Glutamatergic neuron (in vitro differentiated cells): ENCODE measurements at places on chromosomes 6 and 20. TPM values are rescaled to one million over a fixed set of nuclear protein-coding genes. Genes with fewer than 3 reads are reported as not detected.

The HLA-G gene
- total RNA-seq: not detected

The ENPP5 gene
- 1.2 TPM for total RNA-seq

The RCAN2 gene
- total RNA-seq: 21.6 TPM

The CGA gene
- total RNA-seq: not detected

The SLPI gene
- total RNA-seq: not detected

The KHDC1 gene
- total RNA-seq: 5.8 TPM

The SPDEF gene
- total RNA-seq: not detected

The VGLL2 gene
- not detected for total RNA-seq

The EYS gene
- 13.2 TPM for total RNA-seq

The PACRG gene
- not detected for total RNA-seq

DNA sequence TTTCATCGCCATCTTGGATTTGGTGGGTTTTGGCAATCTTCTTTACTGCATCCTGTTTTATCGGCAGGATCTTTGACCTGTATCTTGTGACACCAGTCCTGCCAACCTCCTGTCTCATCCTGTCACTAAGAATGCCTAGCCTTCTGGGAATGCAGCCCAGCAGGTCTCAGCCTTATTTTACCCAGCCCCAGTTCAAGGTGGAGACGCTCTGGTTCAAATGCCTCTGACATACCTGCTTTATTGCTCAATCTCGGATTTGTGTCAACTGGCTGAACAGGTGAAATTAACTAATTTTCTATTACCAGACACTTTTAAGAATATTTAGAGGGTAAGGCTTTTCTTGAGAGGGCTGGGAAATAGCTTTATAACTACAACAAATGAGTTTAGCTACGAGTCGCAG, 102.5 kb downstream of the SASH1 start:
- no peak overlapping the region for H3K27ac ChIP-seq
- DNase-seq: no peak
- no peaks in the 10 kb centered on the region for H3K4me1 ChIP-seq
- no peak overlapping the region for H3K4me3 ChIP-seq
- no peaks in the 10 kb centered on the region for H3K27me3 ChIP-seq

DNA sequence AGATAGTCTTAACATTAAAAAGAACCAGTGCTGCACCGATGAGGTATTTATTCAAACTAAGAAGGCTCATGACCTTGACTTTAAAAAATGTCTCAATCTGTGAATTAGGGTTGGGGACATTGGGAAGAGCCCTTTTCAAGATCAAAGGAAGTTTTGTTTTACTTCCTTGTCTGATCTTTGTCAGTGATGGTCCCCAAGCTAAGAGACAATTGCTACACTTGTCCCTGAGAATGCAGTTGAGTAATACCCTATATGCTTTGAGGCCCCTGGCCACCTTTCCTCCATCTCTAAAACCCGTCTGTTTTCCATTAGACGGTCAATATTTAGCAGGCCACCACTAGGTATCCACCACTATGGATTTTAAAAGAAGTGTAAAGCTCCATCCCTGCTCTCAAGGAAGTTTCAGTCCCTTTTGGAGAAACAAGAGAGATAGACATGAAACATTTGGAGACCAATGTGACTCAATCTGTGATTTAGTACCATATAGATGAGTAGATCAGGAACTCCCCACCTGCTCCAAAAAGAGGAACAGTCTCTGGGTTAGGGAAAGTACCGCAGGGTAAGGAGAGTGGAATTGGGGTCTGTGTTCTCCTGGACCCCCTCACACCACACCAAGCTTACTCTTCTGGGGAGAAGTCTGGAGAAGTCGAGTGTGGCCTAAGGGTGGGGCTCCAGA, 99.1 kb upstream of the ISM1 start:
- no peaks in the 10 kb centered on the region for H3K36me3 ChIP-seq
- DNase-seq: no peak
- peaks cover 10% of the 10 kb centered on the region for H3K4me1 ChIP-seq
- H3K27me3 ChIP-seq: no peaks in the 10 kb centered on the region

GRCh38 chr6:152368751-152369624, 268.2 kb downstream of the SYNE1 start:
- no peaks in the 10 kb centered on the region for H3K36me3 ChIP-seq
- peak overlapping the region; percentile 89 for H3K27ac ChIP-seq
- peak overlapping the region; percentile 8 for H3K4me3 ChIP-seq
- peaks cover 3% of the 10 kb centered on the region for H3K27me3 ChIP-seq
- DNase-seq: no peak

DNA sequence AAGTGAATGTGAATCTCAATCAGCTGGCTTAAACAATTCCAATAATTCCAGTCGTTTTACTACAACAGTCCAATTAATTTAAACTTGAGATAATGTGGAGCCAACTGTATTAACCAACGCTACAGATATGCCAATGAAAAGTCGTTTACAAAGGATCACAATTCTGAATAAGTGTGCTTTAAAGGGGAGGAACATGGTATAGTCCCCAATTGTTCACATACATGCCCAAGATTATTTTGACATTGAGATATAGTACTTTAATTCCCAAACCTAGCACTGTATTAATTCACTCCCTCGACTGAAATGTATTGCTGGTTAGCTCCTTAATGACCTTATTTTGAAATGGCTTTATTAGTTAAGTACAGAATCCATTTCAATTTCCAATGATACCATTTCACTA, 2.5 kb downstream of the AKIRIN2 start:
- H3K4me3 ChIP-seq: peak overlapping the region; percentile 94
- DNase-seq: no peak
- H3K36me3 ChIP-seq: no peaks in the 10 kb centered on the region

GRCh38 chr20:24647713-24648112, 178.3 kb downstream of the SYNDIG1 start:
- H3K4me3 ChIP-seq: no peak overlapping the region
- peaks cover 6% of the 10 kb centered on the region for H3K27me3 ChIP-seq
- no peak for DNase-seq
- peaks cover 2% of the 10 kb centered on the region for H3K4me1 ChIP-seq
- no peaks in the 10 kb centered on the region for H3K36me3 ChIP-seq
- no peak overlapping the region for H3K27ac ChIP-seq

DNA sequence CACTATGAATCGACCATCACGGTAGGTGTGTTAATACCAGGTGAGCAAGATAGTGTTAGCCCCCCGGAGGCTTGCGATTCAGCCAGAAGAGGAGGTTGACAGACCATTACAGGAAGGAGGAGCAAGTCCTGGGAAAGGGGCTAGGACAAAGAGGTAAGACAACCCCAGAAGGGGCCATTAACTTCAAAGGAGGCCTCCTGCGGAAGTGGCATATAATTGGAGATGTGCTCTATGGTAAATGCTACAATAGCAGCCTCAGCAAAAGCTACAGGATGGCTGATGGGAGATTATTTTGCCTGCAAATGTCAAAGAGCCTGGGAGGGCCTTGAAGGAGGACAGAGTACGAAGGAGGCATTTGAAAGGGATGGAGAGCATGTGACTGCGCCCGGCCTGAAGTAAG, 108.6 kb upstream of the CITED2 start:
- no peak overlapping the region for H3K4me3 ChIP-seq
- H3K27me3 ChIP-seq: peaks cover 2% of the 10 kb centered on the region
- no peak overlapping the region for H3K27ac ChIP-seq

- no peaks in the 10 kb centered on the region for H3K27me3 ChIP-seq
- H3K27ac ChIP-seq: no peak overlapping the region
- no peaks in the 10 kb centered on the region for H3K36me3 ChIP-seq
- H3K4me3 ChIP-seq: no peak overlapping the region
Observed at GRCh38 chr6:143586557-143586956, 75.0 kb upstream of the FUCA2 start.

DNA sequence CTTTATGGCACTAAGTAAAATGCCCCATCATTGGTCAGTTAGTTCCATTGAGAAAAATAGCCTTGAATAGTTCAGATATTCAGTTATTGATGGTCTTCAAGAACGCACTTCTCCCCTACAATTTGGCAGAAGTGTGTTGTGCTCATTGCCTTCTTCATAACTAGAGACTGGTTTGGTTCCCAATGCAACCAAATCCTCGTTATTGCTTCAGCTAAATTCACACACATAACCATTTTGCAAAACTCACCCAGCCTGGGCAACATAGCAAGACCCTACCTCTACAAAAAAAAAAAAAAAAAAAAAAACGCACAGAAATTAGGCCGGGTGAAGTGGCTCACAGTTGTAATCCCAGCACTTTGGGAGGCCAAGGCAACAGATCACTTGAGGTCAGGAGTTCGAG, 32.1 kb downstream of the ZNF217 start:
- H3K27me3 ChIP-seq: peaks cover 2% of the 10 kb centered on the region
- no peaks in the 10 kb centered on the region for H3K4me1 ChIP-seq
- no peak overlapping the region for H3K27ac ChIP-seq

DNA sequence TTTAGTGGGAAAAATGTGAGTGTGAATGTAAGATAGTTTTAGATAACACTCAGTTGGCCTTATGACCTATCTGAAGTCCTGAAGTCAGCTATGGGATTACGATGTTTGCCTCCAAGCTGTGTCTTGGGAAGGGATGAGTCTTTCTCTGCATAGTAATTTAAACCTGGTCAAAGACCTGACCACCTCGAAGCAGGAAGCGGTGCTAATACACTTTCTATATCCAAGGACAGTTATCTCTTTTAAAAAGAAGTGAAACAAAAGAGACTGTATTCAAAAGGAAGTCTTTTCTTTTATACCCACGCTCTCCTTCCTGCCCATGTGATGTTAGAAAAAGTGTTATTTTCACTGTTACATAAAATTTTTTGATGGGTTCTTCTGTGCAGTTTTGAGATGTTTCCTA, 94.9 kb downstream of the JARID2 start:
- peaks cover 60% of the 10 kb centered on the region for H3K4me1 ChIP-seq
- H3K4me3 ChIP-seq: no peak overlapping the region
- H3K27ac ChIP-seq: no peak overlapping the region
- no peaks in the 10 kb centered on the region for H3K36me3 ChIP-seq
- peaks cover 2% of the 10 kb centered on the region for H3K27me3 ChIP-seq

DNA sequence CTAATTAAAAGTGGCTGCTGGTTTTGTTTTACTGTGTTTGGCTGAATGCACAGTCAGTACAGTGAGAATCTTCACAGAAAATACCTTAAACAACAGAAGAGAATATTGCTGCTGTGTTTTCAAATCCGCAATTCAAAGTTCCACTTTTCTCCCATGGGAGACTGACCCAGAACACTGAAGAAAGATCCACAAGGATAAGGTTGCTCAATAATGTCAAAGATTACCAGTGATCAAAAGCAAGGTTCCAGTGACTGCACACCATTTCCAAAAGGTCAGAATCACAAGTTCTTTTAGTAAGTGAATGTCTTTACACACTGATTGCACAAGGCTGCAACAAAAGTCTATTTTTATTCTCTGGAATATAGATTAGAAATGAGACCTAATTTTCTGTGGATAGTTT, 82.3 kb downstream of the EPHA7 start:
- no peaks in the 10 kb centered on the region for H3K4me1 ChIP-seq
- H3K36me3 ChIP-seq: no peaks in the 10 kb centered on the region
- no peaks in the 10 kb centered on the region for H3K27me3 ChIP-seq
- no peak overlapping the region for H3K4me3 ChIP-seq

- H3K36me3 ChIP-seq: peaks cover 11% of the 10 kb centered on the region
- peak overlapping the region; percentile 52 for H3K4me3 ChIP-seq
- peaks cover 41% of the 10 kb centered on the region for H3K27me3 ChIP-seq
- no peaks in the 10 kb centered on the region for H3K4me1 ChIP-seq
- no peak for DNase-seq
- H3K27ac ChIP-seq: no peak overlapping the region
Observed at GRCh38 chr20:25083141-25083772, 1.3 kb upstream of the VSX1 start.

DNA sequence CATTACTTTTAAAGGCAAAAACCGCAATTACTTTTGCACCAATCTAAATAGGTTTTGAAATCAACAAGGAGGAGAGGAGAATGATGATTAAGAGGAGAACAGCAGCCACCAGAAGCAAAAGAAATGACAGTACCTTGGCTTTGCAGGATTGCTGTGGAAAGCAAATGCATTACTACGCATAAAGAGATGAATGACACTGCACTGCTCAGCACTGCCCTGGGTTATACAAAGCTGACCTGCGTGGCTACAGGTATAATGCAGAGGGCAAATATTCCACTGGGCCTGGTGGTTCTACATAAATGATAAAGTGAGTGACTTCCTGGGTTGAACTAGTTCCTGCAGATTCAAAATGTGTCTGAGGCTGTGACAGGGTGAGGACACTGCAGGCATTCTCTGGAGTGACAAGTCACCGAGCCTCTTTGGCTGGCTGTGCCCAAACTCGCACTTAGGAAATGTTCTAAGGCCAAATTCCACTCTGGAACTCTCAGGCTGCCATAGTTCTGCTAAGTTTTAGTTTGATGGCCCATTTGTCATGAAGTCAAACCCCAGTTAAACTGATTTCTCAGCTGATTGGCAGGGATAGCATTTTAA, 78.6 kb downstream of the INSM1 start:
- H3K4me1 ChIP-seq: peaks cover 56% of the 10 kb centered on the region
- no peaks in the 10 kb centered on the region for H3K27me3 ChIP-seq
- no peaks in the 10 kb centered on the region for H3K36me3 ChIP-seq

DNA sequence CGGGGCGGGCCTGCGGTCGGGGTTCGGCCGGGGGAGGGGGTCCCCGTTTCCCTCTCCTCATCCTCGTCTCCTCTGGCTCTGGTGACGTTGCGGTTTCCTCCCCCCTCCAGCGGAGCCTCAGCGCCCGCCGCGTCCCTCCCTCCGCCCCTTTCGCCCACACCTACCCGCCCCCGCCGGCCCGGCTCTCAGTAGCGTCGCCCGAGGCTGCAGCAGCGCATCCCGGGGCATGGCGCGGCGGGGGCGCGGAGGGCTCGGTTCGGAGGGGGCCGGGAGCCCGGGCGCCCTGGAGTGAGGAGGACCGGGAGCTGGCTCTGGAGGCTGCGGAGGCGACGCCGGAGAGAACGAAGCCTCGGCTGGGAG, at the start of gene DSE:
TSS of gene DSE (plus strand) at position 188 of the 360 bp plus-strand sequence. CDS start 28,304 bp downstream, outside the sequence.
- H3K4me3 ChIP-seq: peak within 1 kb of the TSS; percentile 92
- peak within 1 kb of the TSS; percentile 22 for H3K27ac ChIP-seq
- H3K36me3 ChIP-seq: no peaks in the 10 kb centered on the region
- peaks cover 4% of the 10 kb centered on the region for H3K27me3 ChIP-seq
- peaks cover 4% of the 10 kb centered on the region for H3K4me1 ChIP-seq

DNA sequence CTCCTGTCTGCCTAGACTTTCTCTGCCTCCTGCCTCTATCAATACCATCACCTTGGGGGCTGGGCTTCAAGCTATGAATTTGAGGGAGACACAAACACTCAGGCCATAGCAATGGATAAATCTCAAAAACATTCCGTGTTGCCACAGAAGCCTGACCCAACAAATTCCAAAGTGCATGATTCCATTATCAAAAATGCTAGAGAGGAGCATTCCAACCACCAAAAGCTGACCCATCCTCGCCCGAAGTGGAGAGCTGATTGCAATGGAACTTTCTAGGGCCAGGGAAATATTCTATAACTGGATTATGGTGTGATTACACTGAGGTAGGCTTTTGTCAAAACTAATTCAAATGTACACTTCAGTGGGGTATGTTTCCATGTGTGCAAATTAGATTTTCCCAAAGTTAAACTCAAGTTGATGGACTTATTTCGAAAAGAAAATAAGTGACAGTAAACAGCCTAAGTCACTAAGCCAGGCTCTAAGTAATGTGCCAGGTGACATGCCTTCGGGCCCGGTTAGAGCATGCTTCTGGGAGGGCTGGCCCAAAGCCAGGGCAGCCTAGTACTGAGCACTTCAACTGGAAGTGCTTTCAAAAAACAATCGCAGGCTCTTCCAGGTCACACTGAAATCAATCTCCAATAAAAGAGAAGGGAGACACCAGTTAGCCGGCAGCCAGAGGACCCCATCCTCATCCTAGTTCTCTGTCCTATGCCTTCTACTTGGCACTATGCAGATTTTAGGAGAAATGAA, 142.3 kb downstream of the TBXT start:
- peaks cover 4% of the 10 kb centered on the region for H3K27me3 ChIP-seq
- peaks cover 4% of the 10 kb centered on the region for H3K36me3 ChIP-seq
- no peak overlapping the region for H3K27ac ChIP-seq
- no peak for DNase-seq
- H3K4me3 ChIP-seq: no peak overlapping the region

GRCh38 chr20:46035713-46036112, 6.7 kb downstream of the SLC12A5 start:
- no peak overlapping the region for H3K4me3 ChIP-seq
- peaks cover 5% of the 10 kb centered on the region for H3K36me3 ChIP-seq
- no peak for DNase-seq
- H3K27me3 ChIP-seq: peaks cover 32% of the 10 kb centered on the region
